Uterus (tissue), 4 donors: ENCODE measurements at places on chromosomes 5 and 9. TPM values are rescaled to one million over a fixed set of nuclear protein-coding genes. Genes with fewer than 3 reads are reported as not detected.

Gene FOXD4L6
- not detected for total RNA-seq

Gene ADAMTS13
- not detected for total RNA-seq

Gene EGFL7
- total RNA-seq: 436 TPM

Gene MED10
- total RNA-seq: 15.7 TPM

Gene PCDHGC5
- total RNA-seq: 3.3 TPM

Gene SEMA6A
- total RNA-seq: 51.5 TPM

Gene CXXC5
- 51.3 TPM for total RNA-seq

Gene SH3TC2
- total RNA-seq: 1.9 TPM

Gene FBXO10
- total RNA-seq: 9.4 TPM

Gene HRH2
- 4.1 TPM for total RNA-seq

Gene OMD
- 13.2 TPM for total RNA-seq

Gene EQTN
- total RNA-seq: 0.97 TPM

Gene PPP3R2
- not detected for total RNA-seq

Gene CCDC192
- total RNA-seq: not detected

Gene HSDL2
- 12.6 TPM for total RNA-seq

Gene GABRA1
- not detected for total RNA-seq

Gene ANKRD31
- total RNA-seq: 0.69 TPM

Gene UNC5A
- not detected for total RNA-seq

Gene SNAPC4
- 12.5 TPM for total RNA-seq

Gene EXOSC2
- 59.3 TPM for total RNA-seq

Gene FOXD4L4
- total RNA-seq: 0.21 TPM

Gene N4BP3
- total RNA-seq: 0.59 TPM

Gene C9
- total RNA-seq: not detected

Gene SEMA4D
- 17.7 TPM for total RNA-seq

Gene PHYHD1
- total RNA-seq: 30.8 TPM

Gene ANKDD1B
- not detected for total RNA-seq

Gene CCL27
- not detected for total RNA-seq

Gene NR5A1
- 0.58 TPM for total RNA-seq

Gene KCNN2
- total RNA-seq: 3.6 TPM

Gene GMCL2
- not detected for total RNA-seq

Gene ARID3C
- total RNA-seq: 0.82 TPM

Gene TMEM8B
- 17.9 TPM for total RNA-seq

Gene PRR16
- total RNA-seq: 19.7 TPM

Gene CD74
- total RNA-seq: 450 TPM

Gene CDH9
- not detected for total RNA-seq

Gene FOXI1
- not detected for total RNA-seq

Gene PGM5
- 275 TPM for total RNA-seq

Gene PCDHGA10
- total RNA-seq: 2.4 TPM

Gene DND1
- 2.6 TPM for total RNA-seq

Gene CDC42SE2
- 62.8 TPM for total RNA-seq

Gene GRAMD2B
- 34.0 TPM for total RNA-seq

Gene SPATA31E1
- not detected for total RNA-seq

Gene PCDHGA8
- 8.5 TPM for total RNA-seq
